Esophagus muscularis mucosa (tissue), 4 donors: ENCODE measurements at places on chromosomes 12 and 14. TPM values are rescaled to one million over a fixed set of nuclear protein-coding genes. Genes with fewer than 3 reads are reported as not detected.

The TC2N gene
- total RNA-seq: 25.2 TPM

The TMEM229B gene
- total RNA-seq: 2.0 TPM

The NOXRED1 gene
- not detected for total RNA-seq

The BDKRB1 gene
- total RNA-seq: 0.42 TPM

The C1S gene
- total RNA-seq: 549 TPM

The SAMD15 gene
- 0.50 TPM for total RNA-seq

The NKX2-1 gene
- not detected for total RNA-seq

The CYP46A1 gene
- total RNA-seq: 1.5 TPM

The CCDC196 gene
- total RNA-seq: not detected

The SIRT4 gene
- 2.3 TPM for total RNA-seq

The PHC1 gene
- total RNA-seq: 51.6 TPM

The RPS6KL1 gene
- 5.8 TPM for total RNA-seq

The STYK1 gene
- total RNA-seq: 1.2 TPM

The PRKAB1 gene
- 20.3 TPM for total RNA-seq

The PLBD1 gene
- total RNA-seq: 6.9 TPM

The ADAMTS20 gene
- total RNA-seq: not detected

The KRT81 gene
- total RNA-seq: 0.42 TPM

The TOMM20L gene
- not detected for total RNA-seq

The UNC119B gene
- total RNA-seq: 30.8 TPM

The ISM2 gene
- total RNA-seq: not detected

The DHRS4 gene
- 54.4 TPM for total RNA-seq

The C3AR1 gene
- 18.7 TPM for total RNA-seq

The CLEC2A gene
- not detected for total RNA-seq

The ETNK1 gene
- 19.8 TPM for total RNA-seq

The RPL10L gene
- total RNA-seq: not detected

The KSR2 gene
- total RNA-seq: under 0.01 TPM

The TIGAR gene
- 7.6 TPM for total RNA-seq

The HPD gene
- total RNA-seq: 0.65 TPM

The EXOC3L4 gene
- 0.42 TPM for total RNA-seq
